Natural killer cell (primary cell): ENCODE measurements at places on chromosomes 5 and 9.

DNA sequence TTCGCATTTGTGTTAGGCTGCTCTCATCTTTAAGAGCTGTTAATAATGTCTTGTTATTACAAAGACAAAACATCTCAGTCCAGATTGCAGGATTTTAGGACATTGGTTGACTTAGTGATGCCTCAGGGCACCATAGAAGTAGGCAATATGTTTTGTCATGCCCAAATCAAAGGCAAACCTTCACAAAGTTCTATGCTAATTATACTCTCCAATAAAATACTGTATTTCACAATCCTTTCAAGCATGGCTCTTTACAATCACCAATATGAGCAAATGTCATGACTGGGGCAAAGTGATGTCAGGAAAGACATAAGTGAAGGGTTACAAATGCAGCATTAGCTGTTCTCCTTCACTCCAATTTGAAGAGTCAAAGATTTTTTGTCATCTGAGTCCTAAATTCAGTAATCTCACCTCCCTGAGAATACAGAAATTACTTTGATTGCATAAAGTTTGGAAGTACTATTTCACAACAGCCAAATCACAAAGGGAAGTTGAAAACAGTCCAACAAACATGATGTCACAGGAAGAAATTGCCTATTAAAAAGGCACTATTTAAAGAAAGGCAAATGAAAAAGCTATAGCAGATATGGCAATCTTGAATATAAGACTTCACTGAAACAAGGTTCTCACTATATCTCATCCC is 303.2 kb downstream of the PRR16 start:
- H3K27ac ChIP-seq = no peak overlapping the region
- no peaks in the 10 kb centered on the region for H3K36me3 ChIP-seq
- DNase-seq = no peak

DNA sequence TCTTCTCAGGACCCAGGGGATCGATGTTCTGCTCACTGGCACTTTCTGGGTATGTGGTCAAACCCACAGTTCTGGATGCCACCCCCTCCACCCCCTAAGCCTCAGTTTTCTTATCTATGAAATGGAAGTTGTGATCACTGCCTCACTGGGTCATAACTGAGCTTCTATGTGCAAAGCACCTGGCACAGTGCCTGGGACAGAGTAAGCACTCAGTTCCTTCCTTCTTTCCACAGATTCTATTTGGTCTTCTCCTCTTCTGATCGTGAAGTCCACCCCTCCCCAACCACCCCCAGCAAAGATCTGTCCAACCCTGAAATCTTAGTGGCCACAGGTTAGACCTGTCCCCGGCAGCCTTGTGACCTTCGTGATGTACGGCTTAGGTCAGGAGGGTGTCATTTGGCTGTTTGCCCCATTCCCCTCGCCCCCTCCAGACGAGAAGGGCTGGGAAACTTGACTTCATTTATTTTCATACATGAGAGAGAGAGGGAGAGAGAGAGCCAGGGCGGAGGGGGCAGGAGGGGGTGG is 181.4 kb downstream of the FGF18 start:
- H3K27me3 ChIP-seq = no peaks in the 10 kb centered on the region
- DNase-seq = no peak
- no peaks in the 10 kb centered on the region for H3K36me3 ChIP-seq
- no peak overlapping the region for H3K27ac ChIP-seq
- no peak overlapping the region for H3K4me3 ChIP-seq
- peaks cover 2% of the 10 kb centered on the region for H3K4me1 ChIP-seq

DNA sequence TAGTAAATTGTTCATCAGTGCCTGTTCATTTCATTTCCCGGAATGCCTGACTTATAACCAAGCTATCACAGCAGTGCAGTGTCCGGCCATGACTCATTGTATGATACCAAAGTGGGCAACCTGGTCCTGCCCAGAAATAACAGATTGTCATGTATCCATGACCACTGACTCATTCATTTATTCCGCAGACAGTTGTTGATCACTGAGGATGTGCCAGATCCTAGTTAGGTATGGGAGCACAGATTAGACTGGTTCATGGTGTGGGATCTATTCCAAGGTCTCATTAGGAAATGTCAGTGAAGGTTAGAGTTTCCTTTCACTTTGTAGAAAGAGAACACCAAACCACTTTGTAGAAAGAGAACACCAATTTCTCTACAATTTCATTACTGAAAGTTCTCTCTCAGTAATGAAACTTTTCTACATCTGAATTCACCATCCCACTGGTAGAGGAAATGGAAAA is 8.7 kb downstream of the NREP start:
- H3K27ac ChIP-seq = no peak overlapping the region
- H3K36me3 ChIP-seq = no peaks in the 10 kb centered on the region
- H3K27me3 ChIP-seq = no peaks in the 10 kb centered on the region

- no peaks in the 10 kb centered on the region for H3K27me3 ChIP-seq
- H3K4me1 ChIP-seq = no peaks in the 10 kb centered on the region
- no peak overlapping the region for H3K27ac ChIP-seq
- no peak overlapping the region for H3K4me3 ChIP-seq
- H3K36me3 ChIP-seq = peaks cover 3% of the 10 kb centered on the region
Measured at GRCh38 chr5:74787424-74787823, 20.4 kb downstream of the NSA2 start.

DNA sequence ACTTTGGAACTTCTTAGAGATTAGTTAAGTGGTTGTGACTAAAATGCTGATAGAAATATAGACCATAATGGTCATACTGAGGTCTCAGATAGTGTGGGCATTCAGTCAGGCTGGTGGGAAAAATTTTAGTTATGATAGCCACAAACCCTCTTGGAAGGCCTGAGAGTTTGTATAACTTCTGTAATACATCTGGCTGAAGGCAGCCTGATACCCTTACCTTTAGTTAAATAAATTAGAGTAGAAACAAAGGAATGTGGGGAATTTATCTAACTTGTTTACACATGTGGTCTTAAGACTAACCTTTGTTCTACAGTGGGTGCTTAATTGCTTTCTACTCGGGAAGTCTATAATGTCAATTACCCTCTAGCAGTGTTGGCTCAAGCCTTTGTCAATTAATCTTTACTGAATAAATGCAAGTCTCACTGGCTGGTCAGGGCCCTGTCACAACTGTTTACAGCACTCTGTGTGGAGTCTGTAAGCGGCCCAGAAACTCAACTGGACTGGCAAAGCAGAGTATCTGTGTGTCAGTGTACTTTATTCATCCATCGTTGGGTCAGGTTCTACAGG is 184.0 kb downstream of the FBXO4 start:
- no peak overlapping the region for H3K4me3 ChIP-seq
- DNase-seq = no peak
- no peak overlapping the region for H3K27ac ChIP-seq
- no peaks in the 10 kb centered on the region for H3K36me3 ChIP-seq

- peaks cover 10% of the 10 kb centered on the region for H3K36me3 ChIP-seq
- peak overlapping the region; percentile 59 for H3K27ac ChIP-seq
- H3K4me3 ChIP-seq = no peak overlapping the region
- no peaks in the 10 kb centered on the region for H3K4me1 ChIP-seq
- DNase-seq = no peak
- H3K27me3 ChIP-seq = no peaks in the 10 kb centered on the region
Measured at GRCh38 chr9:5976674-5977397, 38.6 kb downstream of the RANBP6 start.

DNA sequence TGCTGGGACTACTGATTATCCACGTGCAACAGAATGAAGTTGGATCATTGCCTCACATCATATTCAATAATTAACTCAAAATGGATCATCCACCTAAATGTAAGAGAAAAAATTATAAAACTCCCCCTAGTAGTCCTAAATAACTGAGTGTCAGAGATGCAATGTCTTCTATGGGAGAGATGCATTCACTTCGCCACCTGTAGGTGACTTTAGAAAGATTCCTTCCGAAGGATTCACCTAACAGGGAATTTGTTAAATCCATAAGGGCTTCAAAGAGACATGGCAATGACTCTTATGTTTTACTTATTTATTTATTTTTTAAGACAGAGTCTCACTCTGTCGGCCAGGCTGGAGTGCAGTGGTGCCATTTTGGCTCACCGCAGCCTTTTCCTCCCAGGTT is 526.0 kb downstream of the MTRR start:
- DNase-seq = no peak
- no peak overlapping the region for H3K27ac ChIP-seq
- H3K36me3 ChIP-seq = no peaks in the 10 kb centered on the region
